ENCODE measurements at places on chromosomes 1 and 21.
A peak's percentile ranks its signal among the peaks of the same experiment; 100 is the strongest.

- no peak for DNase-seq
Measured at GRCh38 chr1:218078916-218079315, 206.2 kb upstream of the RRP15 start.

DNA sequence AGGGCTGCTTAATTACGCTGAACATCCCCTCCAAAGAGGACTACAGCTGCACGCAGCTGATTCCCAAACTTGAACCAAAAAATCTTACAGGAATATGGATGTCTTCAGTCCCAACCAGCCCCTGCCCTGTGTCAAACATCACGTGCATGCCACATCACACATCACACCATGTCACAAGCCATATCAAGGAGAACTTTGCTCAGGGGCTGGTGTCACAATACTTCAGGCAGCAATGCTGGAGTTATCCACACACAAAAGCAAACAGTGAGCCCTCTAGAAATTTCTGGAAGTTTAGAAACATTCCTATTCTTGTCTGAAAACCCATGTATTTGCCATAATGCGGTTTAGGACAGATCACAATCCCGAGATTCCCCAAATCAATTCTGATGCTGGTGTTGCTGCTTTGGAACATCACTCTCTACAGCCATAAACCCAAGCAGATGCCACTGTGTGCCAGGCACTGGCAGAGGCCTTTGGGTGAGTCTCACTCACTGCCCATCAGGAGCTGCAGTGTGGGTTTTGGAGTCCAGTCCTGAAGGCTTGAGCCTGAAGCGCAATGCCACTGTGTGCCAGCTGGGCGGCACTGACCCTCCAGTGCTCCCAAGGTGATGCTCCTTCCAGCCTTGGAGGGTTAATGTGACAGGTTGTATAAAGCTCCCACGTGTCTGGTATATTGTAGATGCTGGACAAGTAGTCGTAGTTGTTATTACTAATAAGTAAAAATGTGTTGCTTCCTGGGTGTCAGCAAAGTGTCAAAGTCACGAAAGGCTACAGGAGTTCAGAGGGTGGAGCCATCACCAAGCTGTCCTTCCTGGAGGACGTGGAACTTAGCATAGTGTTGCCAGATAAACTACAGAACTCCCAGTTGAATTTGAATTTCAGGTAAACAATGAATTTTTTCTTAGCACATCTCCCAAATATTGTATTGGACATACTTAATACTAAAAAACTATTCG is 20.1 kb upstream of the EFNA1 start:
- DNase-seq, result no peak

- DNase-seq, result no peak
Measured at GRCh38 chr1:156386949-156387869, 18.2 kb downstream of the RHBG start.

DNA sequence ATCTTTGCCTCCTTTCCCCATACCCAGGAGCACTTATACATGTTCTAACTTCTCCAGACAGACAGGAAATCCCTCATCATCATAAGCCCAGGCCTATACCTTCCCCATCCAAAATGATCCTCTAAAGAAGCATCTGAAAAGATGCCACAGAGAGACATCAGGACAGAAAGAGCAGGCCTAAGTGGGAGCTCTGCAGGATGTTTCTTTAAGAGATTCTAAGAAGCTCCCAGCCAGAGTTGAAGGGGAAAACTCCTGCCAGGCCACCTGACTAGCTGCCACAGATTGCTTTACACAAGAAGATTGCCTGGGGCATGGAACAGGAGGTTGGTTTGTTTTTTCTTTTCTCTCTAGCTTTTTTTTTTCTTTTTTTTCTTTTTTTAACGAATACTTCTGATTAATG is 275.8 kb downstream of the VAV3 start:
- DNase-seq, result no peak

- no peak for DNase-seq
Measured at GRCh38 chr1:93223023-93223675, 42.6 kb downstream of the CCDC18 start.

GRCh38 chr1:228368801-228369607 is 37.6 kb downstream of the TRIM11 start:
- DNase-seq, result no peak

DNA sequence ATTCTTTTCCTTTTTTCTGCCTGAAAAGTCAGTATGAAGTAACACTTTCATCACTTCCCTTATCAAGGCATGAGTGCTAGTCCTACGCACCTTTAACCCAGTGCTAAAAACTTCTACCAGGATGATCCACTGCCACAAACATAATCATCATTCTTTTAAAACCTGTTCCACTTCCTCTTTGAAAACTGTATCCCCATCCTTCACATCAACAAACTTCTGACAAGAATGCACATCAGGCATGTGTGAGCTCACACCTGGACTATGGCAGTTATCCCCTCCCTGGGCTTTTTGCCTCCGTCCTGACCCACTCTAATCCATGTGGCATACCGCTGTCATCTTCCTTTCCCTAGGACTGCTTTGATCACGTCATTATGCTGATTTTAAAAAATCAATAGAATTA is 70.2 kb downstream of the ESRRG start:
- DNase-seq, result no peak

- peak; percentile 44 for DNase-seq
Measured at GRCh38 chr1:113835686-113836290, 23.5 kb upstream of the RSBN1 start.

DNA sequence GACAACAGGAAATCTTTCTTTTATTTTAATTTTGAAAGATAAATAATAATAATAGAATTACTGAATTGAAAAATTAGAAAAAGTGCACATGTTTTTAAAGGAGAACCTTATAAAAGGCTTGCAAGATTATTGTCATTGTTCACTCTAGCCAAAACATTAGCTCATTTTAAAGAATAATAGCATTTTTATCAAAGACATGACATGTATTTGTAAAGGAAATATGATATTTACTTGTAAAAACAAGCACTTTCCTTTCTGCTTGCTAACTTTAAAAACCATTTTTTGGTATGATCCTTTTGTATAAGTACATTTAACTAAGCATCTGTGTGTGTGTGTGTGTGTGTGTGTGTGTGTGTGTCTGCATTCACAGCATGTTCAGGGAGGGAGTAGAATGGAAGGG is 156.3 kb upstream of the C1orf87 start:
- DNase-seq, result no peak

DNA sequence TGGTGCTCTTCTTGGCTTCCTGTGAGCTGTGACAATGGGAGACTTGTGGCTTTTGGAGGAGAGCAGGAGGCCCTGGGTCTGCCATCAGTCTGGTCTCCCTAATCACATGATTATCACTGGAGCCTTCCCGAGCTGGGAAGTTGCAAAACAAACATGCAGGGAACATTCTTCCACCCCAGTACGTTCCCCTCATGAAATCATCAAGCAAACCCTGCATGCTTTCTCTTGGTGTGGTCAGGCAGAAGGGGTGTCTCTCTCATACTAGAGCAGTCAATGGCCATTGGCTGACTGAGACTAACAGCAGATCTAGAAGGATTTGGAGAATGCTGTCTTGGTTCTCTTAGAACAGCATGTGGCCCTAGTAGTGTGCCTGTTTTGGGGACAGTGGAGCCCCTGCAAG is 111.2 kb downstream of the LIPI start:
- no peak for DNase-seq

DNA sequence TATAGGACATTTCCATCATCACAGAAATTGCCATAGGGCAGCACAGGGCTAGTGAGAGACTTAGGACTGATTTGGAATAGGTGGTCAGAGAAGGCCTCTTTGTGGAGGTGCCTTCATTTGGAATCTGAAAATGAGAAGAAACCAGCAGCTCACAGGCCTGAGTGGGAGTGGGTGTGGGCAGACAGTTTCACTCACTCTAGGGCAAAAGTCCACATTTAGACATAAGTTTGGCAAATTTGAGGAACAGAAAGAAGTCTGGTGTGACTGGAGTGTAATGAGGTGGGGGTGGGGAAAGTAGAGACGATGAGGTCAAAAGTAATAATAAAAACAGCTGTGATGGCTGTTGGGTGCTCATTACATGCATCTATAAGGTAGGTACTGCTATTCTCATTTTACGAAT is 22.4 kb upstream of the BCAR3 start:
- DNase-seq, result no peak

GRCh38 chr1:232344791-232345399 is 285.0 kb downstream of the SIPA1L2 start:
- DNase-seq, result no peak

DNA sequence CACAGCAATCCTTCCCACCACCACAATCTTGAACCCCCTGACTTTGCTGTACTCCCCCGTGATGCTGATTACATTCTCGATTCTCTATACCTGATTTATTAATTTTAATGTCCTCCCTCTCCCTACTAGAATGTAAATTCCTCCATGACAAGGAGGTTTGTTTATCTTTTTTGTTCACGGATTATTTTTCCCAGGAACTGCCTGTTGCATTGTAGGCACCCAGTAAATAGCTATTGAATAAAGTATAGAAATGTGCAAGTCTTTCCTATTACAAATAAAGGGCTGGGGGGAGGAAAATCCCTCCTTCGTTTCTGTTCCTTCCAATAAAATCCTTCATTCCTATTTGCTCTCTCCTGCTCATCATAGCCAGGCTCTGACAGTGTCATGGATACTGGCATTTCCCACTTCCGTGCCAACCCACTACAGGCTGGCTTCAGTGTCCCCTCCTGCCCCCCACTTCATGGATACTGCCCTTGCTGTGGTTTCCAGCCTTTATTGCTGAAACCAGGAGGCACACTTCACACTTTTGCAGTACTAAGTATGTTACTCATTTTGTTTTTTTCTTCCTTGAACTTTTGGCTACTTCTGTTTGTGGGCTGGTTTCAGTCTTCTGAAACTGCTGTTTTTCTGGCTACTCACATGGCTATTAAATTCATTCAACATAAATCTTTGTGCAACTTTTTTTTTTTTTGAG is 7.5 kb downstream of the KIF1B start:
- peak; percentile 74 for DNase-seq

DNA sequence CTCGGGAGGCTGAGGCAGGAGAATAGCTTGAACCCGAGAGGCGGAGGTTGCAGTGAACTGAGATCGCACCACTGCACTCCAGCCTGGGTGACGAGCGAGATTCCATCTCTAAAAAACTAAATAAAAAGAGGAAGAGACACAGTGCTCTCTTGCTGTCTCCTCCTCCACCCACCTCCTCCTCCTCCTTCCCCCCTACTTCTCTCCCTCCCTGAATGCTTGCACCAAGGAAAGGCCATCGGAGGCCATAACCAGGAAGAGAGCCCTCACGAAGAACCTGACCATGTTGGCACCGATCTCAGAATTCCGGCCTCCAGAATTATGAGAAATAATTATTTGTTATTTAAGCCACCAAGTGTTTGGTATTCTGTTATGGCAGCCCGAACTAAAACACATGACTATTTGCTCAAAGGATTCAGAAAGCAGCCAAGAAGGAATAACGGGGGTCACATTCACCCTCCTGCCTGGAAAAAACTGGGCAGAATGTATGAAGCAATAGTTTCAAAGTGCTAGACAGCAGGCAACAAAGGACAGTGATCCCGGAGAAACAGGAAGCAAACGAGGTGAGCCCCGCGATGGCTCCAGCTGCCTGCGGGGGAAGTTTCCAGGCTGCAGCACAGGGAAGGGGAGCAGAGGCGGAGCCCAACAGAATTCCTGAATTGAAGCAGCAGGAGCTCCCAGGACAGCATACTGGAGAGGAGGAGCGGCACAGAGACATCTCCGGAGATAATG is 35.8 kb downstream of the LDLRAD1 start:
- peak; percentile 84 for DNase-seq

- DNase-seq, result peak; percentile 76
Measured at GRCh38 chr1:243550276-243550675, 294.4 kb downstream of the SDCCAG8 start.

- no peak for DNase-seq
Measured at GRCh38 chr21:38908537-38908936, 102.8 kb downstream of the ETS2 start.

DNA sequence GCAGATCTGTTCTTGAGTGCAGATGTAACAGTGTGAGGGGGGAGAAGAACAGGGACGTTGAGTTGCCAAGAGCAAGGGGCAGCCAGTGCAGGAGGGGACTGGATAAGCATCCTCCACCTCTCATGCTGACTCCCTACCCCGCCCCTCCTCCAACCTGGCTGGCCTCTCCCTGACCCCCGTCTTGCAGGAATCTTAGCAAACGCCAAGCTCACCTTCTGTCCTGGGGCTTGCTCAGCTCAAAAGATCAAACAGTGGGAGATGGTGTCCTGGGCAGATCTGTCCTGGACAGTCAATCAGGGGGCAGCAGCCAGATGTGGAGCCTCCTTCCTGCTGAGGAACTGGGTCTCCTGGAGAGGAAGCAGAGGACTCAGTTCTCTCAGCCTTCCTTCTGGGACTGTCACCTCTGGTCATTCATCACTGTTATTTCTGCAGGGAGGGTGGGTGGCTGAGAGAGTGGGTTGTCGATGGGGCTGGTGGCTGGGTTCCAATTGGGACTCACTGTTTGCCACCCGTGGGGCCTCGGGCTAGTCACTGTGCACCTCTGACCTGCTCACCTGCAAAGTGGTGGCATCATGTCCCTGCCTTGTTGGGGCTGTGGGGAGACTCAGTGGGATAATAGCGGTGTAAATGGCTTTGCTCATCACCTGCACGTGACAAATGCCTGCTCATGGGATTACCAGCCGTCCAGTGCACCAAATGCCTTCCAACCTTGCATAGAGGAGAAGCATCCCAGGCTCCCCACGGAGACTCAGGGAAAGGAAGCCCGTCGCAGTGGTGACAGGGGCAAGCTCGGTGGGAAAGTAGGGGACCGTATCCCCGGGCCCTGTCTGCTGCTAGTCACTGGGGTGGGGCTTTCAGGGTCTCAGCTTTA is 154.4 kb downstream of the PTPRU start:
- no peak for DNase-seq

- no peak for DNase-seq
Measured at GRCh38 chr1:33825506-33825905, 38.4 kb upstream of the HMGB4 start.

GRCh38 chr1:47437447-47438164 is at the start of gene FOXD2:
FOXD2 (plus strand) TSS chr1:47438044; CDS start chr1:47438136, 92 bp downstream.
- DNase-seq, result peak; percentile 67

GRCh38 chr1:41689558-41689981 is 205.1 kb upstream of the EDN2 start:
- peak; percentile 34 for DNase-seq

DNA sequence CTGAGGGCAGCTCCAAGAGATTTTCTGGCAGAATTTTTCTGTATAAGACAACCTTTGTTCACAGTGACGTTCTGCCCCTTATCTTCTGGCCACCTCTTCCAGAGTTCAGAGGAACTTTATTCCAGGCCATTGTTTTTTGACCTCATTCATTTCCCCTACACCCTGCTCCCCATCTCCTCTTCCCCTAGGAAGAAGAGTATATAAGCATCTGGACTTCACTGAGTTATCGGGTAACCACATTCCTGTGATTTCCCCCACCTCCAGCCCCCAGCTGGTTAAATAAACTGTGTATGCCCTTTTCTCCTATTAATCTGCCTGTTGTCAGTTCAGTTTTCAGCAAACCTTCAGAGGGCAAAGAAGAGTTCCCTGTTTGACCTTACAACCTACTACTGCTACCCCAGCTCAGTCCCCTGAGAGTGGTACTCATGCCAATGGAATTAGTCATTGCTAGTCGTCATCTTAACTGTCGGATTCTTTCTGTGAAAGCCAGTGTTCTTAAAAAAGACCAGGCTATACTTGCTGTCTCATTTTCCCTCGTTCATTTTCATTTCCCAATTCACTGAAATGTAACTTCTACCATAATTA is 14.3 kb upstream of the ALG14 start:
- peak; percentile 77 for DNase-seq

Measured in foreskin melanocyte (primary cell).